Stimulated activated CD8-positive, alpha-beta memory T cell treated with anti-CD3 and anti-CD28 coated beads, Interleukin-4, amount 100 ng/mL, for 4 hours (primary cell): ENCODE measurements at places on chromosomes 12 and 14.

DNA sequence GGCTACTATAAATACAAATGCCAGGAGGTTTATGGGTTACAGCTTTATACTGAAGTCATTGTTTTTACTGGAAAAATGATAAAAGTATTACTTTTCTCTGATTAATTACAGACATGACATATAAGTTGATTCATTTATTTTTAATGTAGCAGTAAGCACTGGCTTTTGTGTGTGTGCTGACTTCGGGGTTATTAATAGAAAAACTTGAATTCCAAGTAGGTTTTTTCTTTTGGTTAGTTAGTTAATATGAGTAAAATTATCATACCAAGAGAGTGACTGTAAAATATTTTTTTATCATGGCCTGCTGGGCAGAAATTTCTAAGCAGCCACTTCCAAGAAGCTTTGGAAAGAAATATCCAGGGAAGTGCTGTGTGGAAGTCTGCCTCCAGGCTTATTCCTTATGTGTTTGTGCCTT is 56.4 kb downstream of the IFT81 start:
- no peak for DNase-seq

- no peak for DNase-seq
Observed at GRCh38 chr14:19975291-19975690, at the start of gene OR4K15. TSS of gene OR4K15 (plus strand) at chr14:19975591. CDS start at chr14:19975591, 0 bp downstream.

DNA sequence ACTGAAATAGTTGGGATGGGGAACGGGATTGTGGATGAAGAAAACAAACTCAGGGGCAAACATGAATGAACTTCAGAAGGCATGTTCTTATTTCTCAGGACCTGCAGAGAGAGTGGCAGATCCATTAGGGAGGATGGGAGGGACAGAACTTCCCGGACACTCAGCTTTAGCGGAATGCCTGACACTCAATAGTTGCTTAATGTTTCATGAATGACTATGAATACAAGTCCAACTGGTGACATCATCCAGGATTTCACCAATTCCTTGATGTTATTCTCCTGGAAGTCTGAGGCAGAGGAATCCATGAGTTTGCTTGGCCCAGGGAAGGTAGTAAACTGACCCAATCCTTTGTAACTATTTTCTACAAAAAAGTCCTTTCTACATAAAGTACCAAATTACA is 37.8 kb upstream of the LRRC10 start:
- DNase-seq: no peak

GRCh38 chr14:75450381-75451276 is 22.8 kb downstream of the JDP2 start:
- DNase-seq: no peak

- no peak for DNase-seq
Observed at GRCh38 chr12:108751821-108752220, 20.5 kb upstream of the CORO1C start.

DNA sequence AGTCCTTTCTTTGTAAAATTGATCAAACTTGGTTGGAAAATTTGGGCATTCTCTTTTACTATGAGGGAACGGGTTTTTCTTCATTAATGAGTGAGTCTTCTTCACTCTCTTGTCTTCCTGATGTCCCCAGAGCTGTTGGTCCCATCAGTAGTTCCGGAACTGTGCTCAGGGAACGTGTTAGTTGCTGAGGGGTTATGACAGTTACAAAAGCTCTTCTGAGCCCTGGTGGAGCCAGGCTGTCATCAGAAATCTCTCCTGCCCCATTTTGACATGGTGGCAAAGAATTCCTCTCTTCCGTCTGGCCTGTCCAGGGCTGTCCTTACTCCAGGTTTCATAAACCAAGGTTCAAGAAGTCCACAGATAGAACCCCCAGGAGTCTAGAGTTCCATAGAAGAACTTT is 208.5 kb downstream of the SLC41A2 start:
- no peak for DNase-seq

DNA sequence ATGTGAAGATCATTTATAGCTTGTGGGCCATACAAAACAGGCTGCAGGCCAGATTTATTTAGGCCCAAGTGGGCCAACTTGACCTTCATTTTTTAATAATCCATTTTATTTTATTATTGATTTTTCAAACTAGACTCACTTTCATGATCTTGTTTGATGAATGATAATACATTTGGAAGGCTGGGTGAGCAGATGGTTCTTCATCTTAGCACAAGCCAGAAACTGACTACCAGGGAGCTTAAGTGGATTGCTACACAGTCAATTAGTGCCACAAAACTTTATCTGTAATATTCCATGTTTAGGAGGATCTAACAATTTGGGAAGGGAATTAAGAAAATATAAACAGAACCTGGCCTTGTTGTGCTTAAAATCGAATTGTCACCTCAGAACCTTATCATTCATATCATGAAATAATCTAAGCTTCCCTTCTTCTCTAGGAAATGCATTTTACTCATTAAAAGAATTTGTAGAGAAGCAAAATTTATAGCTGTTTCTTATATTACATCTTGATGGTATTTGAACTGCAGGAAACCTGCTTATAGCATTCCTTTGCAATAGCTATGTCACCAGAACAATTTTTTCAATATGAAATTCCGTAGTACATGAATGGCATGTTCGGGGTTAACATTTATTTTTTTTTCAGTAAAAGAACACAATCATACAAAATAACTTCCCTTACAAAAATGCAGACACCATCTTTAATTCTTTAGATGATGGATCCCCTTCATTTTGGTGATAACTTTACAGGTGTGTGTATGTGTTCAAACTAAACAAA is 62.0 kb upstream of the CSRP2 start:
- DNase-seq: no peak

- no peak for DNase-seq
Observed at GRCh38 chr12:108670066-108670631, 36.5 kb upstream of the SELPLG start.

GRCh38 chr12:89461649-89462612 is 62.7 kb downstream of the GALNT4 start:
- no peak for DNase-seq

DNA sequence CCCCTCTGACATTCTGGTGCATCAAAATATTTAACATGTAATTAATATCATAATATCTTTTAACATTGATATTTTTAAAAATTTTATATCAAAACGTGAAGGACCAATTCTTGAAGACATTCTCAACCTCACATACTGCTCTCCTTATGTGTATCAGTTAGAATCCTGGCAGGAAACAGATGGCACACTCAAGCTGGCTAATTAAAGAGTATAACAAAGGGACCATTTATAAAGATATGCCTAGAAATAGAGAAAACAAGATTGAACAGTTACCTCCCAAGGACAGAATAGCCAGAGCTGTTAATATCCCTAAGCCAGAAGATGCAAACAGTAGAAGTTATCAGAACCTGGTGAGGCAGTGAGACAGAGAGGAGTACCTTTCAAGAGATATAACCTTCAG is 368.7 kb downstream of the NELL2 start:
- DNase-seq: no peak

DNA sequence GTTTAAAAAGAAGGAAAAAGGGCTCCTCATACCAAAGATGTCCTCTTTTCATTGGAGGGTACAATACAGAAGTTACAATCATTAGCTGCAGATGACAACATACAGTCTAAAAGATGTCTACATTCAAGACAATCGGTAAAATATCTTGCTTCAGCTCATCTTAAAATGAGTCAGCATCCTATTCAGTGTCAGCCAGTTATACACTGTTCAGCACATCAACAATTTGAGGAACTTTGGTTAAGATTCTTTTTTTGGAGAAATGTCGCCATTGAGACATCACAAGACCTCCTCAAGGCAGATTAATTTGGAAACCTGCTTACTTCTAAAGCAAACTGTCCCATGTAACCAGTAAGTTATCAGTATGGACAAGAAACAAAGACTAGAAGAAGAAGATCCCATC is 100.7 kb upstream of the SLC38A4 start:
- no peak for DNase-seq

DNA sequence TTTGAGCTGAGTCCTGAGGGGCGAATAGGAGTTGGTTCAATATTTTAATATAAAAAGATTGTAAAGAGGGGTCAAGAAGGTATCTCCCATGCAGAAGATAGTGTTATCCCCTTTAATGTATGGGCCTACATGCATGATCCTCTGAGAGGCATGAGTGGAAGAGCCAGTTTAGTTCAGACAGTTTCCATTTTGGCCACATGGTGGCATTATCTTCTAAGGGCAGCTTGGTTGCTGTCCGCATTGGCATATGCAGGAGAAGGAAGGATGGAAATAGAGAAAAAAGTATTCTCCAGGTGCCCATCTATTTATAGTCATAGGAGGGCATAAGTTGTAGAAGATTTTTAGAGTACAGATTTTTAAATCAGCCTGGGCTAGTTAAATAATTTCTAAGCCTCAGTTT is 5.4 kb downstream of the SAMD4A start:
- no peak for DNase-seq

- no peak for DNase-seq
Observed at GRCh38 chr14:77311217-77311616, 9.5 kb downstream of the POMT2 start.

DNA sequence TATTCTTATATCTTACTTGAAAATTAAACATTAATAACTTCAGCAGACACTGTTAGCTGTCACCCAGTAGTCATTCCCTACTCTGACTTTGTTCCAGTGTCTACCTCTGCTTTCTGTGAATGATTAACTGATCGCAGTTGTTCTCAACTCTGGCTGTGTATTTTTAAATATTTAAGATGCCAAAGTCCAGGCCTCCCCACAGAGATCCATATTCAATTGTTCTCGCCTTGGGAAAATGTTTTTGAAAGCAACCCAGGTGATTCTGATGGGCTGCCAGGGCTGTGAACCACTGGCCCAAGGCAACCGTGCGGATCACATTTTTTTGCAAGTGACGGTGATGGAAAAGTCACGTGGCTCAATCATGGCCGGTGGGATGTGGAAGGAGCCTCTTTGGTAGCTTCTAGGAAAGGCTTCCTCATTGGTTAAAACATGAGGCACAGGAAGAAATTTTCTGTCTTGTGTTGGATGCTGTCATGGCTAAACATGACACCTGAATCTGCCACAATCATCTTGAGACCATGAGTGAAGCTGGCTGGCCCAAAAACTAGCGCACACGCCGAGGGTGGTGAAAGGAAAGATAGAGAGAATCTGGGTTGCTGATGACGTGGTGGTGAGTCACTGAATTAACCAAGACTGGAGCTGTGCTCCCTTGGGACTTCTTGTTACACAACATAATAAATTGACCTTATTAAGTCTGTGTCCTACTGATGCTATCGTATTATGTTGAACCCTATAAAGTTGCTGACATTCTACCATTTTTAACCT is 37.2 kb downstream of the RDH12 start:
- DNase-seq: no peak

- DNase-seq: no peak
Observed at GRCh38 chr14:100726550-100727085, at the start of gene DLK1. TSS of gene DLK1 (plus strand) at chr14:100726892. CDS start at chr14:100727069, 177 bp downstream.

DNA sequence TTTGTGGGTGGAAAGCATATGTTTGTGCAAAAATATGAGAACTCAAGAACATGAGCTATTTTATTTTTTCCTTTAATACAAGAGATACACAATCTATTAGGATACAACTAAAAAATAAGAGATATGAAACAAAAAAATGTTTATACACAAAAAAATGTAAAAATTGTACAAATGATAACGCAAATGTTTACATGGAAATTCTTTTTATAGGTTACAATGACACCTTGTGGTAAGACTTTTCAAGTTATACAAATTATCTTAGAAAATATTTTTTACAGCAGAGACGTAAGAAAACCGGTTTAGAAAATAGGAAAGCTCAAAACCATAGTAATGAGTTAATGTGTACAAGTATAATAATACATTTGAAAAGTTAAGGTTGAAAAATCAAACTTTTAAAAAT is 25.5 kb downstream of the CEP83 start:
- no peak for DNase-seq

- no peak for DNase-seq
Observed at GRCh38 chr12:51524386-51524901, 66.6 kb upstream of the SCN8A start.

DNA sequence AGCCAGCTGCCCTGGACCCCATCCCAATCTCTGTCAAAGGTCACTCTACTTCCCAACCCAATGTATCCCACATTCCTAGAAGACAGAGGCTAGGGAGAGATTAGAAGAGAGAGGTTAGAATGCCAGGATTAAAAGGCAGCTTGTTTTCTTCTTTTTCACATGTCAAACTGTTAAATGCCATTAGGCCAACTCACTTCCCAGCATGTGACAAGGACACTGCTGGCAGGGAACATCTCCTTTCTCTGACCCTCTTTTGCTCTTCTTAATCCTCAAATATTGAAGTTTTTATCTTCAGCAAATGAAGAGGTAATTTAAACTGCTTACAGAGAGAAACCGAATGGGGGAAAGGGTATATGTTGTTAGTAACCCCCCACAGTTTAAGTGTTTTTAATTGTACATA is 89.1 kb downstream of the BBS10 start:
- DNase-seq: no peak

DNA sequence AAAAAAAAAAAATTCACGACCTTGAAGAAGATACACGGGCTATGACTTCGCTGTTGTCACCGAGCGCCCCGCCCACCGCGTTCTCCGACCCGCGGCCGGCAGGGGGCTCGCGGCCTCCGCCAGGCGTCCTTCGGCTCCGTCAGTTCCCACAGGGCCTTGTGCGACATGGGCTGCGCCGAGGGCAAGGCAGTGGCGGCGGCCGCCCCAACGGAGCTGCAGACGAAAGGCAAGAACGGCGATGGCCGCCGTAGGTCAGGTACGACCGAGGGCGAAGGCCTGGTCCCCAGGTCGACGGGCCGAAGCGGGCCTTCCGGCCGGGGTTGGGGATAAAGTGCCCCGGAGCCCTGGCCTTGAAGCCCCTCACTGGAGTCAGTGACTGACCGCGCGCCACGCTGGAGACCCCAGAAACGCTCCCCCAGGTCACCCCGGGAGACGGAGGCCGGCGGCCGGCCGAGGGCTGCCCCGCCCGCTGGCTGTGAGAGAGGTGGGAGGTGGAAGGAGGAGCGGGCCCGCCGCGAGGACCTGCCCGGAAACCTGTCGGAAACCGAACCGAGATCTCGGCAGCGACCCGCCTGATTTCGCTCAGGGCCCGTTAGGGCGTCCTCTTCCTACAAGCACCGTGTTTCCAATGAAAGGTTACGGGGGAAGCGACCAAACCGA is at the start of gene TXNRD1:
TXNRD1 (plus strand) TSS at position 142 of the 660 bp plus-strand sequence; CDS start at position 166, 24 bp downstream.
- DNase-seq: peak; percentile 65

DNA sequence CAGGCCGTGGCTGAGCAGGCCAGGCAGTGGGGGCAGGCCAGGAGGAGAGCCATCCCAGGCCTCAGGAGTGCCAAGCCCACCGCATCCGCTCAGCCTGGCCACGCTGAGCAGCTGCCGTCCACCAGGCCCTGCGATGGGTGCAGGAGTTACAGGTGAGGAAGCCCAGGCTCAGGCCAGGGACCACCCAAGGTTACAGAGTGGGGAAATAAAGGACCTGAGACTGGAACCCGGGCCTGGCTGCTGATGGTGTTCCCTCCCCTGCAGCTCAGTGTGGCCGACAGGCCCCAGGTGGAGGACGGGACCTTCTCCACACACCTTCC is 49.0 kb upstream of the DIO3 start:
- no peak for DNase-seq
